ENCODE measurements at places on chromosomes 12 and 14.

- DNase-seq: no peak
These were observed 8.6 kb downstream of the CAPRIN2 start for GRCh38 chr12:30746190-30746589.

DNA sequence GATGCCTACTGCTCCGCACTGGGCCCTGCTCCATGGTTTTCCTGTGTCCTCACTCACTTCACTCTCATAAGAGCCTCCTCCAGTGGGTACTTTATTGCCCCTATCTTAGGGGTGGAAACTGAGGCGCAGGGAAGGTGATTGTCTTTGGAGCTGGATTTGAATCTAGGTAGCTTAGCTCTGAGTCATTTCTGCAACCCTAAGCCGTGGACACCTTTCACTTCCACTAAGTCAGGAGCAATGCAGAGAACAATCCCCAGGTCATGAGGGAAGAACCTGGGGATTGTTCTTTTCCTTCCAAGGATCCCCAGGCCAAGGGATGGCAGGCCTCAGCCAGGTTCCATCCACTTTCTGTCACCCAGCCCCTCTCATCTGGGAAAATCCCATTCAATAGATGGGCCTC lies 20.3 kb downstream of the VDR start:
- DNase-seq: no peak

- DNase-seq: peak; percentile 94
These were observed 5.5 kb downstream of the AQP5 start for GRCh38 chr12:49967042-49967776.

DNA sequence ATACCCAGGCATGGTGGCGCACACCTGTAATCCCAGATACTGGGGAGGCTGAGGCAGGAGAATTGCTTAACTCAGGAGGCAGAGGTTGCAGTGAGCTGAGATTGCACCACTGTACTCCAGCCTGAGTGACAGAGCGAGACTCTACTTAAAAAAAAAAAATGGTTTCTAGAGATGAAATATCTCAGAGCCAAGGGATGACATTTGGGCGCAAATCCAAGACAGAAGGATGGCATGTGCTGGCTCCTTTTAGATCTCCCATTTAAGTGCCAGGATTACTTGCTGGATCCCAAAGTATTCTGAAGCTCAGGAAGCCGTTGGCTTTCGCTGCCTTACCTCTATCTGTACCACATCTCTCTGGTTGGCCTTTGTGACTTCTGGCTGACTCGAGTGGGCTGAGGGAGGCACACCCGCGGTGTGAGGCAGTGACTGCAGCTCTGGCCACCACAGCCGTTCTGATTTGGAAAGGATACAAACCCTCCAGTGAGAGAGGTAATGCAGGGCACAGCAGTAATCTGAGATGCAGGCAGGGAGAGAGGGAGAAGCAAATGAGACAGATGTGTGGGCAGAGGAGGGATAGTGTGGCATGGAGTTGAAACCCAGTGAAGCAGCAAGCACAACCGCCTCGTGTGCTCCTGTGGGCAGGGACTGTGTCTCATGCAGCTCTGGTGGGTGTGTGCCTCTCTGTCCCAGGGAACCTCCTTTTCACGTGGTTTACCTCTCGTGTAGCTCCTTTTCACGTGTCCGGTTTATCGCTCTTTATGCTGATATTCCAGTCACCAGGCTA lies 4.9 kb downstream of the B4GALNT3 start:
- DNase-seq: no peak

GRCh38 chr12:26156201-26156871 lies 31.5 kb upstream of the BHLHE41 start:
- DNase-seq: no peak

DNA sequence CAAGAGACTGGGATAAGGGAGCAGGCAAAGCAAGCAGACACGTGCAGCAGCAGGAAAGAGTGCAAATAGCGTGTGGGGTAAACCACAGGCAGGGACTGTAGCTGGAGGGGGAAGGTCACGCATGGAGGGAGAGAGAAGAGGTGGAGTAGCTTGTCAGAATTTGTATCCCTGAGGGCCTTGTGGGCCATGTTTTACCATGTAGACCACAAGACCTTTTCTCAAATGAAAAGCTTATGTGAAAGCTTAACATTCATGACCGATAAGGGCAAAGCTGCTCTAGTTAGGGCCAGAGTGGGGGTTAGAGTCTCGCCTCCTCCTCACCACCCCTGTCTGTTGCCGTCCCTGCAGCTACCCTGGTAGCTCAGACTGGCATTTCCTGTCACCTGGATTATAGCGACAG lies 152.9 kb upstream of the E2F7 start:
- no peak for DNase-seq

DNA sequence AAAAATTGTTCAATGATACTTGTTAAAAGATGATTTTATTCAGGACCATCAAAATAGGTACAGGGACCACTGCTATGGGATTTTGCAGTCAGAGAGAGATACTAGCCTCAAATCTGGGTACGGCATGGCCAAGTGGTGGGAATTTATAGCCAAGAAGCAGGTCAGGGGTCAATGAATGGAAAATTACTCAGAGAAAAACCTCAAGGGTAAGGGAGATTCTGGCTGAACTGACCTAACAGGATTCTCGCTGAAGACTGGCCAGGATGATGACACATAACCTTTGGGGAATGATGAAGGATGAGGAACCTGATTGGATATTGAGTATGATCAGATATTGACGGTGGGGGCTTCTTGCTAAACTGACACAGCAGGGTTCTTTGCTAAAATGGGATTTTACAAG lies 32.7 kb downstream of the DEPDC4 start:
- DNase-seq: no peak

GRCh38 chr12:119528241-119528640 lies 65.3 kb upstream of the TMEM233 start:
- DNase-seq: no peak

DNA sequence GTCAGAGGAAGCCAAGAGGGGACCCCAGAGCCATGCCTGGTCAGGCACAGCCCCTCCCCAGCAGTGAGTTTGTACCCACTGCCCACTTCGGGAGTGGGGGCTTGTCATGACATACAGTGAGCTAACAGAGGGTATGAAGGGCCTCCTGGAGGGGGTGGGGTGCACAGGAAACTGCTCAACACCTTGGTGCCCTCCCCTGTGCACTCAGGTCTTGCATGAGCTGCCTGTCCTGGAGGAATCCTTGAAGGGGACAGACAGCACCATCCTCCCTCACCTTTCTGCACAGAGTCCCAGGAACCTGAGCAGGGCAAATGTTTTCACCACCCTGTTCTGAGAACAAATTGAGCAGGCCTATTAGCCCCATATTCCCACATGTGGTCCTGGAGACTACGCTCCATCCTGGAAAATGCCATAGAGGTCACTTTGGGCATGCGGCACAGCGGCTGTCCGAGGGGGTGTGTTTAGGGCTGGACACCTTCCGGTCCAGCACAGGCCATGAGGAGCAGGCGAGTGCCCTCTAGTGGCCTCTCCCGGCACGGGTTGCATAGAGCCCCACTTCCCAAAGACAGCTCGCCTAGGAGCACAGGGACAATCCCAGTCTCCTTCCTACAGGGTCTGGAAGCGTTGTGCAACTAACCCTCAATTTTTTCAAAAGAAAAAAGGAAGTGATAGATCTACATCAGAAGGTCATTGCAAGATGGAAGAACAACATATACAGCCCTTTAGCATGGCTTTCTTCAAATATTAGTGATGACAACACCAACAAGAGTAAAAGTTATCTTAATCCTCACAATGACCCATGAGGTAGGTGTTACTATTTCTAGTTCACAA lies 31.9 kb upstream of the ZFP36L1 start:
- DNase-seq: peak; percentile 61

DNA sequence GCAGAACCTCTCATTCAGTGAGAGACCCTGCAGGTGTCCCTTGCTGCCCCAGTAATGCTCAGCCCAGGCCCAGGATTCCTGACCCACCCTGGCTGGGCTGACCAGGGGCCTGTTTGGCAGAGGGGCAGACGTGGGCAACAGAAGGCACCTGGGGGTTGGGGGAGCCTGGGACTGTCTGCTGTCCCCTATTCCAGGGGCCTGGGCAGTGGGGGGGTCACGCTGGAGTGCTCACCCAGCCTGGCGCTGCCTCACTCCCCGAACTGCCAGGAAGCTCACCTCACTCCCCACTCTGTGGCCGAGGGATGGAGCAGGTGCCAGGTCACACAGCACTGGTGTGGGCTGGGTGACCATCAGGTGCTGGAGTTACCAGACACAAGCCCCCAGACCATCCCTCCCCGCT lies 22.6 kb upstream of the NUDT14 start:
- DNase-seq: no peak

DNA sequence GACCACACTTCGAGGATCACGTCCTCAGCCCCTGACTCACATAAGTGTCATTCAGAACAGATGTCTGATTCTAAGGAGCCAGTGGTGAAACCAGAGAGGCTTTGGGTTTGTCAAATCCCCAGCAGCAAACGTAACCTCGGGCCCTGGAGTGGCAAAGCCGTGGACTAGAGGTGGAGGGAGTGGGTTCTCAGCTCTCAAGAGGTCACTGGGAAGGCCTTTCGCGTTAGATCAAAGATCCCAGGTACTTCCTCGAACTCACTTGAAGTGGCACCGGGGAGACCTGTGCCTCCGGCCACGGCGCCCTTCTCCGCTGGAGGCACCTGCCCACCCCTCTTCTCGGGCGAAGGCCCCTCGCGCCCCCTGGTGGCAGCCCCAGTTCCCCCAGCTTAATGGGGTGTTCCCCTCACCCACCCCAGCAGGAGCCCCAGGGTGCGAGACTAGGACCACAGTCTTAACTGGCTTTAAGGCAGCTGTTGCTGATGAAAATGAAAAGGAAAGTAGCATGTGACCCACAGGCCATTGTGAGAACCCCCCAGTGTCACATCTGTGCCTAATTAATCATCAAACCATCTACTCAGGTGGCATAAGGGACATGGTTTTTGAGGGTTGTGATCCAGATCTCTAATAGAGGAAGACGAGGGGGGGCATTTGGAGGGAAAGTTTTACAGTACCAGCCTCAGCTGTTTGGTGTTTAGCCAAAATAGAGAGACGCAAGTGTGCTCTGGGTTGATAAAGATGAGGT lies 672 bp upstream of the ESR2 start:
- DNase-seq: peak; percentile 60

DNA sequence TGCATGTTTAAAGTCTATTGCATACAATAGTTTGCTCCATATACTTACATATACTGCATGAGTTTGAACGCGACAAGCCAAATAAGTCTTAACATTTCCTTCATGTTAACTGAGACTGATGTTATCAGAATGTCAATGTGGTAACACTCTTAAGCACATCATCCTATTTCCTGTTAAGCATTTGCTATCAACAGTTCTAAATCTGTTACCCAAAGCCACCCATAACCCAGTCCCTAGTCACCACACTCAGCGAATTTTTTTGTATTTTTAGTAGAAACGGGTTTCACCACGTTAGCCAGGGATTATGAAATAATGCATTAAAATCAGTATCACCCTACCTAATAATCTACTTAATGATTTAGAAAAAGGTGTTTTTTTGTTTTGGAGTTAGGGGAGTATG lies 39.4 kb downstream of the HNRNPC start:
- no peak for DNase-seq

DNA sequence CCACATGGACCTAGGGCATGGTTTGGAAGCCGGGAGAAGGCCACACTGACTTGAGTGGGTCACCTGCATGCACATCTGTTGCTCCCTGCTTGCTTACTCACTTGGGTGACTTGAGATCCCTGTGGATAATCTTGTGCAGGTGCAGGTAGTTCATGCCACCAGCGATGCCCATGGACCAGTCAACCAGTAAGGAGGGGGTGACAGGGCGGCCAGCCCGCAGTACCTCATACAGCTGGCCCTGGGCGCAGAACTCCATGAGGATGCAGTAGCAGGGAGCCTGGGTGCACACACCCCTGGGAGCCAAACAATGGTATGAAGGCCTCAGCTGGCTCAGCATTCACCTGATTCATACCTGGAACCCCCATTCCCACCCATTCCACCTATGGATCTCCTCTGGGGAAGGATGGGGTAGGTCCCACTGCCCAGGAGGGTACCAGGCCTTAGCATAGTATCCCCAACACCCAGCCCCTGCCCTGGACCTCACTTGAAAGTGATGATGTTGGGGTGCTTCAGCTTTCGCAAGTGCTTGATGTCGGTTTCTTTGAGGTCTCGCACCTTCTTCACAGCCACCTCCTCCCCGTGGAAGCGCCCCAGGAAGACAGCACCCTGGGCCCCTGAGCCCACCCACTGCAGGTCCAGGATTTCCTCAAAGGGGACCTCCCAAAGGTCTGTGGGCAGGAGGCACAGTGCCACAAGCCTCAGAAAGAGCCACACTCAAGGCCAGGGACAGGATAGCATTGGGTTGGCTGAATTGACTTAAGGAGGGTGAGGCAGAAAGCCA lies 13.1 kb downstream of the MAP3K12 start:
- DNase-seq: peak; percentile 28

GRCh38 chr14:96129128-96129736 lies 75.4 kb upstream of the BDKRB2 start:
- no peak for DNase-seq

DNA sequence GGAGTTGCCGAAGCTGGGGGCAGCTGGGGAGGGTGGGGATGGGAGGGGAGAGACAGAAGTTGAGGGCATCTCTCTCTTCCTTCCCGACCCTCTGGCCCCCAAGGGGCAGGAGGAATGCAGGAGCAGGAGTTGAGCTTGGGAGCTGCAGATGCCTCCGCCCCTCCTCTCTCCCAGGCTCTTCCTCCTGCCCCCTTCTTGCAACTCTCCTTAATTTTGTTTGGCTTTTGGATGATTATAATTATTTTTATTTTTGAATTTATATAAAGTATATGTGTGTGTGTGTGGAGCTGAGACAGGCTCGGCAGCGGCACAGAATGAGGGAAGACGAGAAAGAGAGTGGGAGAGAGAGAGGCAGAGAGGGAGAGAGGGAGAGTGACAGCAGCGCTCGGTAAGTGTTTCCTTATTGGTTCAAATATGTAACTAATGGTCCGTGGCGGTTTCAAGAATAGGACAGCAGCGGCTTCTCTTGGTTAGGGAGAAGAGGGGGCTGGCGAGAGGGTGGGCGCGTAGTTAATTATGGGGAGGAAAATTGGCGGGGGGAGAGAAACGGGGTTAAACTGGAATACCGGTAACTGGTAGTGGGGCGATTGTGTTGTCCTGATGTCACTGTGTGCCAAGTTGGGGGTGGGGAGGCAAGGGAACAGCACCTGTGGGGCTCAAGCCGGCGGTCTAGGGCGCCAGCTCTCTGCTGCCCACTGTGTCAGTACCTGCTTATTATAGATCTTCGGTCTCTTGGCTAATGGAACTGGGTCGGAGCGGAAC lies 8.4 kb downstream of the HOXC8 start:
- DNase-seq: peak; percentile 26

DNA sequence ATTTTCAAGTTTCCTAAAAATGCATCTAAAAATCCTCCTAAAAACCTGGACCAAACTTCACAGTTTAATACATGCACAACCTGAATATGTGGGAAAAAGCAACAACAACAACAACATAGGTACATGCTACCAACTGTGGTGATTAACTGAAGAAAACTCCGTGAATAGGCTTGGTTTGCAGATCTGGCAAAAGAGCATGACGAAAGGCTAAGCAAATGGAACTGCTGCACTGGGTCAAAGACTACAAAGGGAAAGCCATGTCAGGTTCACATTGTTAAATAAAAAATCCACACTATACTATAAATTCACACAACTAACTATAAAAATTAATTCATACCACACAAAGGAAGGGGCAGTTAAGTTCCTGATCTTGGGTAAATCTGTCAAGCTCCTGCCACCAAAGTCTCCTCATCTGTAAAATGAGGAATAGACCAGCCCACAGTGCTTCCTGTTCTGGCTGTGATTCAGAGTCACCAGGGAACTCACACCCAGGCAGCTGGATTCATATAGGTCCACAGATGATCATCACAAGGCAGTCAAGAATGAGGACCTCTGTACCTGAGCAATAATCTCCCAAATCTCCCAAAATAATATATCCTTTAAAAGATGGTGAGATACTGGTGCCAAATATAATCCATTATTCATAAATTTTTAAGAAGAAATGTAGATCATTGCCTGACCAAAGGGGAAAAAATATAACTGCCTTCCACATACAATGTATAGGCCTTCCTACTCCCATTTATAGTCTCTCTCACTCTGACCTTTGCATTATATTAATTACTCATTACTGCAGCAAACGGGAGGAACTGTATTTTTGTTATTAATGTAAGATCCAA lies 7.0 kb downstream of the CORO1C start:
- peak; percentile 15 for DNase-seq
